ENCODE measurements at places on chromosomes 3 and 15. TPM values are rescaled to one million over a fixed set of nuclear protein-coding genes. Genes with fewer than 3 reads are reported as not detected.

DNA sequence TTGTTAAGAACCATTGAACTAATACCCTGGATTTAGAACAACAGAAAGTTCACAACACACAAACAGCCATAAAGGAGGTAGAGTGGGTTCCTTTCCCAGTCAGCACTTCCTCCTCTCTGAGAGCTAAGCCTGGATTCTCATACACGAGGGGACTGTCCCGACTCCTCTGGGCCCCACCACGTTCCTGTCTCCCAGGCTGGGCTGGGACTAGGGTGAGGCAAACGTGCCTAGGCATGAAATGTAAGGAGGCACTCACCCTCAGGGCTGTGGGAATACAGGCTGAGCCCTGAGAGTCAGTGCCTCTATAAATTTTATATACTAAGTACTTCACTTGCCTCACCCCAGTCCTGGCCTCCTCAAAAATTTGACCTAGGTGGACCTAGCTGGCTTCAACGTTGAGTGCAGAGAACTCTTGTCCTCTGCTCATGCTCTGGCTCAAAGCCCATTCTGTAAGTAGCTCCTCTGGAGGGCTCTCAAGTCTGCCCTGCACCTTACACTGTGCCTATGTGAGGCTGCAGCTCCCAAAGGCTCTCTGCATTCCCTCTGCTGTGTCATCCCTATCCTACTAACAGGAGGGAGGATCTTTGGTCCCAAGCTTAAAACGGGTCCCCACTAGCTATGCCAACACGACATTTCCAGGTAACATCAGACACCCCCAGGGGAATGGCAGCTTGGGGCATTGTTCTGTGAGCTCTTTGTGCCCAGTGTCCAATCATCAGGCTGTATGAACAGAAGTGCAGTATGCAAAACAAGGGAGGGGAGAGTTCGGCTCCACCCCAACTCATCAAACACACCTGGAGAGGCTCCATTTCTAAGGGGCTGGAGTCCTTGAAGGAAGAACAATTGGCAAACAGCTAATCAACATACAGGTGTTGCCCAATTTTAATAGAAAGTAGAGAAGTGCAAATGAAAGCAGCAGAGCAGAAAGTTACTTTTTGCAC, 233.2 kb downstream of the RPLP1 start:
- no peak for DNase-seq

- DNase-seq, result no peak
Measured at GRCh38 chr3:127960421-127960965, 45.5 kb downstream of the KBTBD12 start.

- no peak for DNase-seq
Measured at GRCh38 chr15:80878867-80879250, 99.7 kb downstream of the CEMIP start.

Gene ZIC4
- not detected for total RNA-seq

Gene VIPR1
- total RNA-seq, result 1.7 TPM
